SK-N-DZ (cell line): ENCODE measurements at places on chromosomes 1 and 21.
A peak's percentile ranks its signal among the peaks of the same experiment; 100 is the strongest.

DNA sequence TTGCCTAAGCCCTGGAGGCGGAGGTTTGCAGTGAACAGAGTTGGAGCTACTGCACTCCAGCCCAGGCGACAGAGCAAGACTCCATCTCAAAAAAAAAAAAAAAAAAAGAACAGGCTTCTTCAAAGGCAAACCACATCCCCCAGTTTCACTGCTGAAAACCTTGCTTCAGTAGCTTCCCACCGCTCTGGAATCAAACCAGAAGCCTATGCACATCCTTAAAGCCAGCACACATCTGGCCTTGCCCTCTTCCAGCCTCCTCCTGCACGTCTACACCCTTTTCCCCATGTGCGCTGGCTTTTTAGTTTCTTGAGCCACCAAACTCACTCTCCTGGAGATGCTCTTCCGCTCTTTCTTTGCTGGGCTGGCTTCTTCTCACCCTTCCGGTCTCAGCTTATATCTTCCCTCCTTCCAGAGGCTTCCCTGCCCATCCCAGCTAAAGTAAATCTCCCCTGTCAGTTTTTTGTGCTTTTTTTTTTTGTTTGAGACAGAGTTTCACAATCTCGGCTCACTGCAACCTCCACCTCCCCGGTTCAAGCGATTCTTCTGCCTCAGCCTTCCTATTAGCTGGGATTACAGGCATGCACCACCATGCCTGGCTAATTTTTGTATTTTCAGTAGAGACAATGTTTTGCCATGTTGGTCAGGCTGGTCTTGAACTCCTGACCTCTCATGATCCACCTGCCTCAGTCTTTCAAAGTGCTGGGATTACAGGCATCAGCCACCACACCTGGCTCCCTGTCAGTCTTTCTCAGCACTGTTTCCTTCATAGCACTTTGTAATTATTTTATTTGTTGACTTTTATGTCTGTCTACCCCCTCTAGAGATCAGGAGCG lies 42.0 kb upstream of the ID3 start:
- DNase-seq: no peak

DNA sequence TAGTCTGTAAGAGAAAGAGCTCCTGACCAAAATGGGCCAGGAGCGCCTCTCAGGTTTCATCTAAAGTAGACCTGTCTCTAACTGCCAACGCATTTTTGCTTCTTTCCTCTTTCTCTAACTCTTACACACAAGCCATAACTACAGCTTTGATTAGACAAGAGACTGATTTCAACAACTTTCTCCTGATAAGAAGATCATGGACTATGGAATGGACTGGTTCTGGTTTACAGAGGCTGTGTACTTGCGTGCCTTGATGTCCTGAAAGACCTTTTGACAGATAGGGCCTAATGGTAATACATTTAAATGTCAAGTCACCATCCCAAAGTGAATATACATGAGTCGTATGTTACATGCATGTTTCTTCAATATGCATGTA lies 3.7 kb upstream of the SETD4 start:
- DNase-seq: no peak

DNA sequence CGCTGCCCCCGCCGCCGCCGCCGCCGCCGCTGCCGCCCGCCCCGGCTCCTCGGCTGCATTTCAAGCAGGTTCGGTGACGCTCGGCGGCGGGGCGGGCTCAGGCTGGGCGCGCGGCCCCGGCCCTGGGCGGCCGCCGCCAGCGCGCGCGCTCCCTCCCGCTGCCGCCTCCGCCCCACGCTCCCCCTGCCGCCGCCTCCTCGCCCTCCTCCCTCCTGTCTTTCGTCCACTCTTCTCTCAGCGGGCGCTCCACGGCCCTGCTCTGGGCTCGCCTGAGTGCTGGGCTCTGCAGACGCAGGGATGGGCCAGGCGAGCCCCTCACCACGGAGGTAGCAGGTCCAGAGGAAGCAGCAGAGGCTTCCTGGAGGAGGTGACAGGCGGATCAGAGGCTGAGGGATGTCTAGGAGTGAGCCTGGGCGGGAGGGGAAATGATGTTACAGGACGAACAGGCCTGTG lies at the start of gene LRP8:
Gene LRP8, minus strand, starts transcription at position 62 of the 453 bp plus-strand sequence. CDS start 158 bp downstream, outside the sequence.
- peak; percentile 62 for DNase-seq

GRCh38 chr1:15975358-15975804 lies 520 bp downstream of the ZBTB17 start:
- peak; percentile 57 for DNase-seq

DNA sequence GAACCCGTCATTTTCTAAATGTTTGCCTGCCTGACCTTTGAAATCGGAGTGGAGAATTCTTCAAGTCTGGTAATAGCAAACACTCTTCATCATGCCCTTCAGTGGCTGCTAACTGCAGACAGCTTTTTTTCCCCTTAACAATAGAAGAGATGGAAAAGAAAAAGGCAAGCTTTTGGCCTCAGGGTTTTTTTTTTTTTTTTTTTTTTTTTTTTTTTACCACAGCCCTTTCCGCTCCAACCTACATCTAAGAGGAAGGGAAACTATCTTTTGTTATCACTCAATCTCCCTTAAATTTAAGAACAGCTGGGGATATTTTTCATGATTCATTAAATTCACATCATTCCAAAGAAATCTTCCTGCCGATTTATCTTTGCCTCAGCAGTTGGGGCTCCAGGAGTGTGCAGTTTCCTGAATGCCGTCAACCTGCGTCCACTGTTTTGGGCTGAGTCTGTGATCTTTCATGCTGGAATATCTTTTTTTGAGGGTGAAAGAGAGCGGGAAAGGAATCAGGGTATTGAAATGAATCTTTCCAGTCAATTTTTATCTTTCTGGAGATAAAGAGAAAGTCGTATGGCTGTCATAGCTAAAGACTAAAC lies 144.5 kb upstream of the SMYD2 start:
- DNase-seq: no peak

DNA sequence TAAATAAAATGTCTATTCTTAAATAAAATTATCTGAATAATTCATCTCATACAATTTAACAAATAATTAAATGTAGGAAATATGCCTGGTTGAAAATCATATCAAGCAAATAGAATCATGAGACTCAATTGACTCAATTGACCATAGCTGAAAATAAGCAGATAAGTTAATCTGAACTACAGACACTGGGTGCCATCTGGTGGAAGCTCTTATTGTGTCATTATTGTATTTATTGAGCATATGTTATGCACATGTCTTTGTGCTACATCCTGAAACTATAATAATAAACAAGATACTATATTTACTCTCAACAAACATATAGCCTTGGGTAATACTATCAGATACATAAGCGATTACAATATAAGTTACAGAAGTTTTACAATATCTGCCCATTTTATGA lies 41.0 kb downstream of the BRINP3 start:
- DNase-seq: peak; percentile 27

GRCh38 chr1:241485145-241485544 lies 34.4 kb downstream of the FH start:
- no peak for DNase-seq

GRCh38 chr1:198575292-198575691 lies 34.8 kb upstream of the ATP6V1G3 start:
- no peak for DNase-seq

- DNase-seq: no peak
Measured at GRCh38 chr1:15289251-15289651, 42.2 kb downstream of the FHAD1 start.

- no peak for DNase-seq
Measured at GRCh38 chr1:61253059-61253735, 170.8 kb downstream of the NFIA start.

GRCh38 chr1:109790329-109790728 lies 26.6 kb upstream of the EPS8L3 start:
- no peak for DNase-seq

- DNase-seq: no peak
Measured at GRCh38 chr1:16374266-16374665, 7.2 kb downstream of the SZRD1 start.

- DNase-seq: peak; percentile 39
Measured at GRCh38 chr1:172533513-172534151, 682 bp downstream of the SUCO start.

- no peak for DNase-seq
Measured at GRCh38 chr1:167453123-167453522, 65.2 kb downstream of the CD247 start.

DNA sequence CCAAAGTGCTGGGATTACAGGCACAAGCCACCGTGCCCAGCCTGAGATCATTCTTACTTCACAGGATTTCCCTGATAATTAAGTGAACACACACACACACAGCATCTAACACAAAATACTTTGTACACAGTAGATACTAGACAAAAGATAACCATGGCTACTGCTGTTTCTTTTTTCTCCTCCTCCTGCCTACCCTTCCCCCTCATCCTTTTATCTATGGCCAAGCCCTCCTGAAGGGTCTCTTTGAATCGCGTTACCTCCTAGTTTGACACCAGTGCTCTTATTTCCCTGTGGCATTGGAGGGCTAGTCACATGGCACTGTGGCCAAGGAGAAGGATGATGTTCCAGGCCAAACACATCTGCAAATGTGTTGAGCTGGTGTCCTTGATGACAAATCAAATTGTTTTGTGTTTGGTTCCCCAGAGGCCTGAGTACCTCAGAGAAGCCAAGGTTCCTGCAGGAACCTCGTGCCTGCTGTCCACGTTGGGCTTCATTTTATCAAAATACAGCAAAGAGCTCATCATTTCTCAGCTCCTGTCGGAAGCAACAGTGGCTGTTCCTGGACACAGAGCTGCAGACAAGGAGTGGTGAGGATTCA lies 20.6 kb downstream of the NDUFS5 start:
- DNase-seq: no peak

DNA sequence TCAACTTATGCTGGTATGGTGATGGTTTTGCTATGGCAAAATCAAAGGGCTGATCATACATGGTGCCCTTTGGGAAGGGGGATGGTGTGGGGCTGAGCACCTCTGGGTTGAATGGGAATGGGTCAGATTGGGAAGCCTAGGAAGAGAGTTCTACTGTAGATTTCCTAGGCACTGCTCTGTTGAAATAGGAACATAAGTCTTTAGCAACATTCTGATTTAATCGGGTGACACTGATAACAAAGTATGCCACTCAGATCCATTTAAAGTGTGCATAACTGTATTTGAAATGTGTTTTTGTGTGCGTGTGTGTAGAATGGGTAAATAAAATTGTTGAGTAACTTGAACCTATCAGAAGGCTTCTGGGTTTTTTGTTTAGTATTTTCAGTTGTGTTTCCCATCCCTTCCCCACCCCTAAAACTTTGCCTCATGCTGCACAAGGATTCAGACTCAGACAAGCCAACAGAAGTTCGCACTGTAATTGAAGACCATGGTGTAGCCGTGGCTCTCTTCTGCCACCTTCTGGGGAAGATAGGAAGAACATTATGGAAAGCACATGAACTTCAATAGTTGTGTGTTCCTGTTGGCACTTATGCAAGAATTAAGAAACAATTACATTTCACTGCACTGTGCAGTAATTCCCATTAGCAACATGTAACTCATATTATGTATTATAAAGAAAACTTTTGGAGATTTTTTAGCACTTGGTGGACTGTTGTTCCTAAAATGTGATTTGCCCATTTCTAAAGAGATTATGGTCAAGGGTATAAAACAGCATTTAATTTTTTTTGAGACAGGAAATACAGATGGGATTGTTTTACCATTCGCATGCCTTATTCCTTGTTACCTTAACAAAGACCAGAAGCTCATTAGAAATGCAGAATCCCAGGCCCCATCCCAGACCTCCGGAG lies 10.9 kb upstream of the C4BPB start:
- peak; percentile 50 for DNase-seq

DNA sequence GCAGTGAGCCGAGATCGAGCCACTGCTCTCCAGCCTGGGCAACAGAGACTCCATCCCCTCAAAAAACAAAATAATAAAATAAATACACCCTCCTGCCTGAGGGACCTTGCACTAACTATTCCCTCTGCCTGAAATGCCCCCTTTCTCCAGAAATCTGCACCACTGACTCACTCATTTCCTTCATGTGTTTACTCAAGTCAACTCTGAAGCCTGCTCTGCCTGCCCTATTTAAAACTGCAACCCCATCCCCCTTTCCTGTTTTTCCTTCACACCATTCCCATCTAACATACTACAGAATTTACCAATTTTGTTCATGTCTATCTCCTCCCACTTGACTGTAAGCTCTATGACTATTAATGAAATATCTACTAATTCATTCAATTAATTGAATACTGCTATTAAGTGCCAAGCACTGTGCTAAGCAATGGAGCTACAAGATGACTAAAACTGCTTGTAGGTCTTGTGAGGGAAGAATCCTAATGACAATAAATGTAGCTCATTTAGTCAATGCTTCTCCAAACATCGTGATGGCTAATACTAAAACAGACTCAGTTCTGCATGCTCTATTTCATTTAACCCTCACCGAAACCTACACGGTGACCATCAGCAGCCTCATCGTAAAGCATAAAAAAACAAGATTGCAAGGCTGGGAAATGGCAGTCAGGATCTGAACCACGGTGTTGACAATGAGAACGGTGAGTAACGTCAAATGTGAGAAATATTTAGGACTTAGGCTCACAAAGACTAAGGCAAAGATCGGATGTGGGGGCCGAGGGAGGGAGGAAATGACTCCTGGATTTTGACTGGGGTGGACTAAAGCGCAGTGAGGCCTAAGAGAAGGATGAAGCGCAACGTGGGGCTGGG lies 749 bp upstream of the TMEM39B start:
- DNase-seq: no peak

DNA sequence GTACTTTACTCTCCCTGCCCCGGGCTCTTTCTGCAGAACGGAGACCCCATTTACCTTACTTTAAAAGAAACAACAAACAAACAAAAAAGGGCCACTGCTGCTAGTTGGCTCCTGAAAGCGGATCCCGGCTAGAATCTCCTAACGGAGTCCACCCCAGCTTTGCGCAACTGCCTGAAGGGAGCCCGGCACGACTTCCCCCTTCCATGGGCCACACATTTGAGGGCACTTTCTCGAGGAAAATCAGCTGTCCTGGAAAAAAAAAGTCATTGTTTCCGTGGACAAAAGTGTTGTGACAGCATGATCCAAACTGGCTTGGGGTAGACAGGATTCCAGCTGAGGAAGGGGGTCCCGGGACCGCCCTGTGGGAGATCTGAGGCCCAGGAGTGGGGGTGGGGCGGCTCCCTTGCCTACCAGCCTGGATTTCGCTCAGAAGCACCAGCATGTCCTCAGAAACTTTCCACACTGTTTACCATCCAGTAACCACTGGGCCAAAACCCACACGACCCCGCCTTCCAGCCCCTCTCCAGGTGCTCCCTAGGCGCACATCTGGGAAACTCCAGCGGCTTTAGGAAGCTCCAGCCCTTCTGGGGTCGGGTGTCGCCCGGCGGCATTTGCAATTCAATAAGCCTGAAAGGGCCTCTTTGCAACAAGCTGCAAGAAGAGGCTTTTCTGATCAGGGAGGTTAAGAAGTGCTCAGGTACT lies 4.8 kb downstream of the RIPK4 start:
- no peak for DNase-seq

DNA sequence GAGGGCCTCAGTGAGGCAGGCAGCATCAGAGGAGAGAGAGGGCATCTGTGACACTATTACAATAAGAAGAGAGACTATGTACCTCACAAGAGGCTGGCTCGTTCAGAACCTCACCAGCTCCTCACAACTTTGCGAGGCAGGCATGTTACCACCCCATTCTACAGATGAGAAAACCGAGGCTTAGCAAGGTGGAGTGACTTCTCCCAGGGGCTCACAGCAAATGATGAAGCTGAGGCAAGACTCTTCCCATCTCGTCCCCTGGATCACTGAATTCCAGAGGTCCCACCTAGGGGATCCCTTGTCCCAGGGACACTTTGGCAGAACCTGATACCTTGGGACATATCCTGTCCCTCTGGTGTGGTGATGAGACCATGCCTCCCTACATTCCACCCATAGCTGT lies 64.4 kb downstream of the DISP3 start:
- no peak for DNase-seq

GRCh38 chr1:226063977-226064815 lies 1.7 kb downstream of the H3-3A start:
- DNase-seq: peak; percentile 38
